CD4-positive, alpha-beta T cell treated with Interleukin-21 for 1 hour (primary cell): ENCODE measurements at places on chromosomes 6 and 20.

DNA sequence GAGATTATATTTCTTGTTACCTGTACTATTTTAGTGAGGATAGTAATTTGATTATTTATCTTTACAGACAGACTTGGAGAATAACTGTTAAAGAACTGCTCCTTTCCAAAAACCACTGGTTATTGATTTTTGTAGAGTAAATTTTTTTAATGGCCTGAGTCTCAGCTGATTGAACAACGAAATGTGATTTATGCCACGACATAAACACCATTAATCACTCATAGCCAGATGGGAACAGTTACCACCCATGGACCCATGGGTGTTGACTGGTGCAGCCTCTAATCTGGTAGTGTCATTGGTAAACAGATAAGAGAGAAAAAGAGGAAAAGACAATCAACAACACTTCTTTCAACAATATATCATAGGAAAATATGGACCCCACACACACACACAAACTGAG, 101.4 kb upstream of the BEND6 start:
- no peak for DNase-seq

- DNase-seq = no peak
Observed at GRCh38 chr6:166862978-166863530, 93.3 kb downstream of the RNASET2 start.

GRCh38 chr6:143135797-143136561, 75.3 kb downstream of the AIG1 start:
- DNase-seq = no peak

GRCh38 chr20:44997171-44997570, 30.9 kb downstream of the STK4 start:
- no peak for DNase-seq

GRCh38 chr6:37698264-37699137, 818 bp upstream of the MDGA1 start:
- DNase-seq = peak; percentile 73

GRCh38 chr6:158688860-158689259, 39.0 kb downstream of the SYTL3 start:
- DNase-seq = peak; percentile 31

DNA sequence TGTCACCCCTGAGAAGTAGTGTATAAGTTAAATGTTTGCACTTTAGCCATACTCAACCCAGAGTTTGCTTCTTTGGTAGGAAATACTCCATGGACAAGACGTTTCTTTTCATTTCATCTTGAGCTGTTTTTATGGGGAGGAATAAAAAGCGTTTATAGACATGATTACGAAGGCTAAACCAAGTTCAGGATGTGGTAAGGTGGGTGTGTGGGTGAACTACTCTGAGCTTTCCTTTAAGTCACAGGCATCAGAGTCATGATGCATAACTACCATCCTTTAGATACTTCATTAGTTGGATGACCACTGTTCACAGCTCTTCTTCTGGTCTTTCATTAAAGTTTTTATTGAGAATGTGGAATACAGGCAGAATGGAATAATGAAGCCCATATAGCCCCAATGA, 48.9 kb downstream of the EBF4 start:
- peak; percentile 64 for DNase-seq

DNA sequence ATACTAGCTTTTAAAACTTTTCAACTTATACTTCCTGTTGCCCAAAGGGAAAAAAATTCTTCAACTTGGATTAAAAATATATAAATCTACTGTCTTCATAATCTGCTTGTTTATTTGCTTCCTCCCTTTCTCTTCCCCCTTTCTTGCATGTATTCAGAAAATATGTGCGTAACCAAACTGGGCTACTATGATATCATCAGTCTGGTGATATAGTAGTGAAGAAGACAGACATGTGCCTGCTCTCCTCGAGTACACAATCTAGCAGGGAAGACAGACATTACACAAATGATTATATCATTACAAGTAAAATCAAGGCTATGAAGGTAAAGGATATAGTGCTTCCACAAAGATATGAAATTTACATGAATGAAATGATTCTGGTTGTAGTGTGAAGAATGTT, 31.0 kb downstream of the IBTK start:
- no peak for DNase-seq

GRCh38 chr6:55047451-55048044, 126.8 kb upstream of the HCRTR2 start:
- DNase-seq = no peak

DNA sequence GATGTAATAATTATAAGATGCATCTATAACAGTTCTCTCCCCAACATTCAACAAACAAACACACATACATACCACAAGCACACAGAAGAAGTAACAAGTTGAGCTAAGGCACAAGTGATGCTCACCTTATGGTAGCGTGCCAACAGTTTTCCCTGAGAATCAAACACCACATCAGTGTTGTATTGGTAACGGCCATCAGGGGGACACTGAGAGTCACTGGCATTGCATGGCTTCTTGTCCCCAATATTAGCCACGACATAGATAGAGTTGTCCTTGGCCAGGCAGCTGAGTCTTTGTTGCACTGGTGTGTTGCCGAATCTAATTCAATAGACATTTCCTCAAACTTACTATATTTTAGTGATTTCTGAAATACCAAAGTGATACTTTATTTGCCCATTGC, 14.8 kb upstream of the VNN1 start:
- DNase-seq = no peak
